ENCODE measurements at places on chromosomes 2 and 18.

GRCh38 chr18:58911241-58911640 is 46.6 kb downstream of the ZNF532 start:
- DNase-seq, result no peak

GRCh38 chr18:43525169-43525568 is 247.9 kb upstream of the SYT4 start:
- DNase-seq, result no peak

DNA sequence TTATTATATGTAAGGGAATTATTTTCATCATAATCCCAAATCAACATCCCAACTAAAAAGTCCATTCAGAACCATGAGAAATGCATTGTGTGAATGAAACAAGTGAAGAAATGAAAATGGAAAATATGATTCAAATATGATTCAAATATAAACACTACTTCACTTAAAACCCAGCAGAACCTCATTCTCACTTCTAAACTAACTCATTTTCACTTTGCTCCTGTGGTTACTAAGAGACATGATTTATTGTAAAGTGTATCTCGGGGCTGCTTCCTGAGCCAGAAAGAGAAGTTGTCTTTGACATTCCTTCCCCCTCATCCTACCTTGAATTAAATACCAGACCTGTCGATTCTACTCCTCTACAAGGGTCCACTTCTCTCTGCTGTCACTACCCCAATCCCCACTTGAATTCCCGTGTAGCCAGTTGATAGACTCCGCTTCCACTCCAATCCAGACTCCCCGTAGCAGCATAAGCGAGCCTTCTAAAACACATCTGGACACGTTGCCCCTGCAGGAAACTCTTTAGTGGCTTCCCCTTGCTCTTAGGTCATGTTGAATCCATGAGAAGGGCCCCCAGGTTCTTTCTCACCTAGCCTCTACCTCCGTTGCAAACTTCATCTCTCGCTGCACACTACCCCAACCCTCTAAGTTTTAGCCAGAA is 697.0 kb upstream of the ID2 start:
- DNase-seq, result no peak

- DNase-seq, result no peak
These were observed 196.4 kb upstream of the ACVR2A start for GRCh38 chr2:147648471-147648870.

GRCh38 chr2:239712755-239713154 is 311.9 kb upstream of the HDAC4 start:
- no peak for DNase-seq

DNA sequence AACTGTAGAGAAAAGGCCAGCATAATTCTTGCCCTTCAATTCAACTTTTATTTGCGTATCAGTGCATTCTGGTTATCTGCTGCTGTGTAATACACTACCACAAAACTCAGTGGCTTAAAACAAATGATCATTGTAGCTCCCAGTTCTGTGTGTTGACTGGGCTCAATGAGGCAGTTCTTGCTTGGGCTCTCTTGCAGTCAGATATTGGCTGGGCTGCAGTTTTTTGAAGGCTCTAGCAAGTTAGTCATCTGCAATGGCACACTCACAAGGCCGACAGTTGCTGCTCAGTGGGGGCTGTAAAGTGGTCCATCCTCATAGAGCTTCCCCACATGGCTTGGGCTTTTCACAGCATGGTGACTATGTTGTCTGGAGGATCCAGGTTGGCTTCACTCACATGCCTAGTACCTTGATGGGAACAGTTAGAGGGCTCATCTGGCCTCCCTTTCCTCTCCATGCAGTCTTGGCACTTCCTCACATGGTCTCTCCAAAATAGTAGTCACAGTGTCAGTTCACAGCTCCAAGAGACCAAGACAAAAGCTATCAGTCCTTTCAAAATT is 110.6 kb upstream of the TNP1 start:
- DNase-seq, result no peak

Measured in suppressor macrophage (primary cell).